ENCODE measurements at places on chromosomes 3 and 15.

DNA sequence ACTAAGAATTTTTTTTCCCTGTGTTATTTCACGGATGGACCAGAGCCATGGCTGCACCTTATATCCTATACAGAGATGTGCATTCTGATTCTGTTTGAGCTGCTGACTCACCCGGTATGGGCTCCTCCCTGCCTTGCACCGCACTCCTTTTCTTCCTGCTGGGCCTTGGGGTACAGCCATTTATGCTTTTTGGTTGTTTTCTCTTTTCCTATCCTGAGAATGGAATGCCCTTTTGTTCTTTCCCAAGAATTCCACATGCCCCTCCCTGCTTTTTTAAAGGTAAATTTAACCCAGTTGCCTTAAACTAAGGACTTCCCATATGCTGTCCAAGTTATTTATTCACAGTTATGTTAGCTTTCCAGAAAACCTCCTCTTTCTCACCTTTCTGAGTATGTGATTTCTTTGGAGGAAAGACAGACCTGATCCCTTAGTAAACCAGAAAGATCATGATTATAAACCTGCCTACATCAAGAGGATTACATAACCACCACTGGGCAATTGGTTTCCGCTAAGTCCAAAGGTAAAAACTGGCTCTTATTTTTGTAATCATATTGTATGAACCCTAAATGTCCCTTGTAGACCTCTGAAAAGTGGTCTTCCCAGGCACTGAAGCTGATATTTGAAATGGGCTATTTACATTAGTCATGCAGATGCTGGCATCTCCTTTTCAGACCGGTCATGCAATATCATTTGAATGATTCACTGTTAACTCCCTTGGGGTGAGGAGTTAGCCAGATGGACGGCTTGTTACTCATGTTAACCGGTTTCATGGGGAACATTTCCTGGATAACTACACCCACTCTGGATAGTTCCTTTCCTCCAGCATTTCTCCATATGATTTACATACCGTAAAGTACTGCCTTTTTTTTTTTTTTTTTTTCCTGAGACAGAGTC, 45.5 kb downstream of the TMOD3 start:
- DNase-seq = no peak

DNA sequence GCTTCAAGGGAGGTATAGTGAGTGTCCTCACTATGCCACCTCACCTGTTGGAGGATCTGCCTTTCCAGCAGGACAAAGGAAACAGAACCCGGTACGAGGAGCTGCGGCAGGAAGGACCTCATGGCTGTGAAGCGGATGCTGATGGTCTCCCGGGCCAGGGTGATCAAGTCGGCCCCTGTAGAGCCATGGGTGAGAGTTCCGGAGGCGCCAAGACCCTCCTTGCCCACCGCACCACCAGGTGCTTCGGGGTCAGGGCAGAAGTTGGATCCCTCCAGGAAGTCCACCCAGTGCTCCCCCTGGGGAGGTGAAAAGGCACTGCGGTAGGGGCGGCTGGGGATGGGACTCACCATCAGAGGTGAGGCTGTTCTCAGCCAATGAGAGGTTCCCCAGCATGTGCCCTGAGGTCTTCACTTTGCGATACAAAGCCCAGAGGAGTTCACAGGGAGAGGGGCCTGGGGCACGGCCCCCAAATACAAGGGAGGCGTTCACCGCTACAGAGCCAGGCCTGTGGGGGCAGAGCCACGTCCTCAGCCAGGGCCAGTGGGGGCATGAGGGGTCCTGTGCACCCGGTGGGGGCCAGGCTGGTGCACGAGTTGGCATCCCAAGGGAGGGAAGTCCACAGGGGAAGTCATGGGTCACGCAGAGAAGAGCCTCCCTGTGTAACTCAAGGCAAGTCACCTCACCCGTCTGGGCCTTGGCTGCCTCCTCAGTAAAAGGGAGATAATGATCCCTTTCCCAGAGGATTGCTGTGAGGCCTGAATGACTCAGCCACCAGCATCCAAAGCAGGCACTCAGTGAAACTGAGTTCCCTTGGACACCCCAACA, 27.7 kb downstream of the C15orf39 start:
- no peak for DNase-seq

DNA sequence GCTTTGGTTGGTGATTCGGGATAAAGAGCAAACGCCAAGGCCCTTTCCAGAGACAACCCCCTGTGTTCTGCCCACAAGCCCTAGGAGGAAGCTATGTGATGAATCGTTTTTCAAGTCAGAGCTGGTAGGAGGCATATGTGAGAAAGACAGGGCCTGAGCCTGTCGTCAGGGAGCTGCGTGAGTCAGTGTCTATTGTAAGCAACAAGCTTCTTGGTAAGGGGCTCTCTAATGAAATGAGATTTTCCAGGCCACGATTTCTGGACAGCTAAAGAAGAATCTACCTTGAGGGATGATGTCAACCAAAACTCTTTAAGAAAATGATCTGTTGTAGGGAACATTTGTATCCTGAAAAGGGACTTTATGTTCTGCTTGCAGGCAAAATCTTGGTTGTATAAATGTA, 318.9 kb upstream of the IL12A start:
- DNase-seq = no peak

DNA sequence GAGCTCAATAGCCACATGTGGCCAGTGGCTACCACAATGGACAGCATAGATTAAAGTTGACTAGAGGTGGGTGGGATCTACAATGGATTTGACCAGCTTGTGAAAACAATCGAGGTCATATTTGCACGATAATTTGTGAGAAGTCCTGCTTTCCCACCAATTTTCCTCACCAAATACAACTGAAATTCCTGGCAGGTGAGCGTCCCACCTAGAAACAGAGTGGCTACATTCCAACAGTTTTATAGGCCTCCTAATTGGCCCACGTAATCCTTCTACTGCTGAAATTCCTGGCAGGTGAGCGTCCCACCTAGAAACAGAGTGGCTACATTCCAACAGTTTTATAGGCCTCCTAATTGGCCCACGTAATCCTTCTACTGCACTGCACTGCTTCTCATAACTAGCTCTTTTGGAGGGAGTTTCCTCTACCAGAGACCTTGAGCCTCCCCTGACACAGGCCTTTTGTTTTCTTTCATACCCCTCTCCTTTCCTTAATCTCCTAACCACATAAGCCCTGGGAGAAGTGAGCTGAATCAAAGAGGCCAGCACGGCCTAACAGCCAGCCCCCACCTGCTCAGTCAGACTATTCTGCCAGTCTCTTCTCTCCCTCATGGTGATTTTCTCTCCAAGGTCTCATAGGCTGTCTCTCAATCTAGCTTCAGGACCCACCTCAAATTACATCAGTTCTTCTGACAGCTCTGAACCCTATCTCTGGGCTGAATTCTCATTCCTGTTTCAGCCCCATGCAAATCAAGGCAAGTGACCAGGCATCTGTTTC, 80.2 kb downstream of the BFSP2 start:
- no peak for DNase-seq

DNA sequence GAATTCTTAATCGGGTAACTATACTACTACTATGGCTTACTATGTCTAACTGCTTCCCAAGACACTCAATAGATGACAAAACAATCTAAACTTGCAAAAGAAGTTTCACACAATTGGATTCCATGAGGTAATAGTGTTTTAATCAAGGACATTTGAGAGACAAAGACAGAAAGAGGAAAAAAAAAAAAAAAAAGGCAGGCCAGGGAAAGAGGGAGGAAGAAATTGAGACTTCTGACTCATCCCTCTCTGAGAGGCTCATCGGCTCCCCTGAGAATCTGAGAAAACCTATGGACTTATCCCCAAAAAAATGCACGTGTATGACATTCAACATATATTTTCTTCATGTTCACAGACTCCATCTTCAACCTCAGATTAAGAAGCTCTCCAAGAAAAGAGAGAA, 61.0 kb downstream of the SCAPER start:
- no peak for DNase-seq

DNA sequence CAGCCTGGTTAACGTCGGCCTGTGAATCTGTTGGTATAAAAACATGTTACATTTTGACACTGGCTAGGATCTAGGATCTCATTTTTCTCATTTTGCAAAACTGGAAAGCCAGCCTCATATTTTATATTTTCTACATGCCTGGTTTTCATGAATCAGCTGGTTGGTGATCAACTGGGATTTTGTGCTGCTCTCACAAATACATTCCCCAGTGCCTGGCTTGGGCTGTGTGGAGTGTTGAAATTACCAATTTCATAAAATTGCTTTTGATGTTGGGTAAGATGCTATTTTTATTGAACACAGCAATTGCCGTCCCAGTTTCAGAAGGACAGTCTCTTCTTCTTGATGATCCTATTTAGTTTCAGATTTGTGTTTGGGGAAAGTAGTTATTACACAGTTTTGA, 604.3 kb downstream of the TAFA4 start:
- DNase-seq = no peak

DNA sequence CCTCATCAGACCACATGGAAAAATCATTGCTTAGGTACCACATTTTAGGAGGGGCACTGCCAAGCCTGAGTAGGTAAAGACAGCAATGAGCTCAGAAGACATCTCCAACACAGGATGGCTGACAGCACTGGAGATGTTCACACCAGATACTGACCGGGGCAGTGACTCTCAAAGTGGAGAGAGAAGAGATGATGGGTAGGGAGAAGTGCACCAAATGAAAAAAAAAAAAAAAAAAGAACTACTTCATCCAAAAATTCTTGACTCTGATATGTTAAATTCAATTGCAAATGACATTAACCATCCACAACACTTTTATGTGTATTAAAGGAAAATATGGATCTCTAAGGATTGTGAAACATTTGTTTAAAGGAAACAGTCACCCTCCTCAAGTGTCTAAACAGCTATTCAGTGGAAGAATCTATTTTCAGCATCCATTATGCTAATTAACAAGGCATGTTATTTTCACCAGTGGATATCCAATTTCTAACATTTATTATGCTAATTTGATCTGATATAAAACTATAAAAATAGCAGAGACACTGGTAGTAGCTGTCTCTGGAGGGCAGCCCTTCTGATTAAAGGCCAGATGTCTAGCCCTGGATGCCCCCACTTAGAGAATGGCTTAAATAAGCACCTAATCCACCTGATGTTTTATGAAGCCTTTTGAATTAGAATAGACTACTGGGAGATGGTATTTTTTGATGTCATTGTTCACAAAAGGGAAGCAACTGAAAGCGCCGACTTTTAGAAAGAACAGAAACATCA, 48.2 kb upstream of the VGLL4 start:
- no peak for DNase-seq

- DNase-seq = no peak
Observed at GRCh38 chr3:88362428-88362827, 212.7 kb downstream of the C3orf38 start.

DNA sequence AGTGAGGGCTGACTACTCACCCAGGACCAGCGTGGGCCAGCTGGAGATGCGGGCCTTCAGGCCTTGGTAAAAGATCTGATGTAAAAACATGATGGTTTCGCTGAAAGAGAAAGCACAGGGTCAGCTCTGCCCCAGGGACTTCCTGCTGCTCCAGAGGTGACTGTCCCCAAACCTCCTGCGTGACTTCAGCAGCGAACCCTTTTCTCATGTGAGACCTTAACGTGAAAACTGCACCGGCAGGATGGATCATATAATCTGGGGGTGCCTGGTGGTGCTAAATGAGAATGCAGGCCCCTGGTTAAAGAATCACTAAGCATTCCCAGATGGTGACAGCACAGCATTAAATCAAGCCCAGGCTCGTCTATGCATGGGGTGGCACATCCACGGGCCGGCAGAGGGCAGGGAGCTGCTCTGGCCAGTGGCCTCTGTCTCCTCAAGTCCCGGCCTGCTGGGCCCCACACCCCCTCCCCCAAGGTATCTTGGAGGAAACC, 55.4 kb downstream of the RASGRF1 start:
- peak; percentile 17 for DNase-seq

All from C1 segment of cervical spinal cord (tissue), 14 donors.